B cell (primary cell): ENCODE measurements at places on chromosomes 4 and X.

GRCh38 chrX:45850775-45851433 lies 650.2 kb upstream of the DIPK2B start:
- DNase-seq, result peak; percentile 34
- H3K4me3 ChIP-seq, result peak overlapping the region; percentile 46
- H3K4me1 ChIP-seq, result peaks cover 12% of the 10 kb centered on the region
- no peaks in the 10 kb centered on the region for H3K36me3 ChIP-seq
- no peak overlapping the region for H3K27ac ChIP-seq
- H3K27me3 ChIP-seq, result peaks cover 3% of the 10 kb centered on the region

DNA sequence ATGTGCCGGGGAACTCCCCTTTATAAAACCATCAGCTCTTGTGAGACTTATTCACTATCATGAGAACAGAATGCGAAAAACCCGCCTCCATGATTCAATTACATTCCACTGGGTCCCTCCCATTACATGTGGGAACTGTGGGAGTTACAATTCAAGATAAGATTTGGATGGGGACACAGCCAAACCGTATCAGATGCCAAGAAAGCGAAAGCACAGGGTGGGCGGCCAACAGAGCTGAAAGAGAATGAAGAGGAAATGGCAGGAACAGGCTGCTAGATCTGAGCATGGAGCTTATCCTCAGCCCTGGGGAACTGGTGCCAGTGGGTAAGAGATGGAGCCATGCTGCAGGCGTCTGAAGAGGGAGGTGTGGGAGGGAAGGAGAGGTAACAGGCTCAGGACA lies 117.7 kb upstream of the PNPLA4 start:
- H3K27ac ChIP-seq, result no peak overlapping the region
- H3K4me3 ChIP-seq, result no peak overlapping the region
- H3K27me3 ChIP-seq, result no peaks in the 10 kb centered on the region
- H3K36me3 ChIP-seq, result no peaks in the 10 kb centered on the region
- H3K4me1 ChIP-seq, result no peaks in the 10 kb centered on the region
- DNase-seq, result no peak

DNA sequence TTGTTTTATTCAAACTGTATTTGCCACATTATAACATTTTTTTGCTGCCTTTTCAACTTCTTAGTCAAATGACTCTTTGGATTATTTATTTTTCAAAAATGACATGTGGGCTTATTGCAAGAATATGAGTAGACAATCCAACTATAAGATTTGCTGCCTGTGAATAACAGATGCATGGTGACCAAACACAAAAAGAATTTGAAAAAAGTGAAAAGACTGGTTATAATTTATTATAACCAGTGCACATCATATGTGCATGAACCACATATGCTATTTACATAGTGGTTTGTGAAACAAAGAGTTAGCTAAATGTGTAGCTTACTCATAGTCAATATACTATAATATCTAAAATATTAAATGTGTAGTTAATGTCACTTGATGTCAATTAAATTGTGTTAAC lies 2086.8 kb downstream of the ARAP2 start:
- H3K36me3 ChIP-seq, result no peaks in the 10 kb centered on the region
- no peak for DNase-seq
- H3K4me1 ChIP-seq, result no peaks in the 10 kb centered on the region
- no peak overlapping the region for H3K4me3 ChIP-seq
- no peaks in the 10 kb centered on the region for H3K27me3 ChIP-seq
- H3K27ac ChIP-seq, result no peak overlapping the region

GRCh38 chr4:78811034-78811433 lies 34.9 kb downstream of the BMP2K start:
- H3K27me3 ChIP-seq, result no peaks in the 10 kb centered on the region
- peaks cover 1% of the 10 kb centered on the region for H3K36me3 ChIP-seq
- H3K4me1 ChIP-seq, result peaks cover 12% of the 10 kb centered on the region
- H3K4me3 ChIP-seq, result no peak overlapping the region

- DNase-seq, result peak; percentile 40
- H3K36me3 ChIP-seq, result no peaks in the 10 kb centered on the region
- no peaks in the 10 kb centered on the region for H3K27me3 ChIP-seq
These were observed 15.7 kb downstream of the FHL1 start for GRCh38 chrX:136162827-136163570.

DNA sequence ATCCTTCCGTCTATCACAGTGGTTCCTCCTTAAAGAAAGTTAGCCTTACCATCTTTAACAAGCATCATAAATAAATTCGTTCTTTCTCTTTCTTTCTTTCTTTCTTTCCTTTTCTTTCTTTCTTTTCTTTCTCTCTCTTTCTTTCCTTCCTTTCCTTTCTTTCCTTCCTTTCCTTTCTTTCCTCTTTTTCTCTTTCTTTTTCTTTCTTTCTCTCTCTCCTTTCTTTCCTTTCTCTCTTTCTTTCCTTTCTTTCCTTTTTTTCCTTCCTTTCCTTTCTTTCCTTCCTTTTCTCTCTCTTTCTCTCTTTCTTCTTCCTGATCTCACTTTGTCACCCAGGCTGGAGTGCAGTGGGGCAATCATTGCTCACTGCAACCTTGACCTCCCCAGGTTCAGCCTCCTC lies 60.4 kb downstream of the ENPP6 start:
- no peak for DNase-seq
- no peak overlapping the region for H3K27ac ChIP-seq
- H3K4me1 ChIP-seq, result no peaks in the 10 kb centered on the region
- H3K27me3 ChIP-seq, result no peaks in the 10 kb centered on the region
- H3K4me3 ChIP-seq, result no peak overlapping the region

GRCh38 chrX:48579259-48579658 lies 5.0 kb downstream of the RBM3 start:
- DNase-seq, result no peak
- peaks cover 12% of the 10 kb centered on the region for H3K4me1 ChIP-seq
- H3K27me3 ChIP-seq, result no peaks in the 10 kb centered on the region

DNA sequence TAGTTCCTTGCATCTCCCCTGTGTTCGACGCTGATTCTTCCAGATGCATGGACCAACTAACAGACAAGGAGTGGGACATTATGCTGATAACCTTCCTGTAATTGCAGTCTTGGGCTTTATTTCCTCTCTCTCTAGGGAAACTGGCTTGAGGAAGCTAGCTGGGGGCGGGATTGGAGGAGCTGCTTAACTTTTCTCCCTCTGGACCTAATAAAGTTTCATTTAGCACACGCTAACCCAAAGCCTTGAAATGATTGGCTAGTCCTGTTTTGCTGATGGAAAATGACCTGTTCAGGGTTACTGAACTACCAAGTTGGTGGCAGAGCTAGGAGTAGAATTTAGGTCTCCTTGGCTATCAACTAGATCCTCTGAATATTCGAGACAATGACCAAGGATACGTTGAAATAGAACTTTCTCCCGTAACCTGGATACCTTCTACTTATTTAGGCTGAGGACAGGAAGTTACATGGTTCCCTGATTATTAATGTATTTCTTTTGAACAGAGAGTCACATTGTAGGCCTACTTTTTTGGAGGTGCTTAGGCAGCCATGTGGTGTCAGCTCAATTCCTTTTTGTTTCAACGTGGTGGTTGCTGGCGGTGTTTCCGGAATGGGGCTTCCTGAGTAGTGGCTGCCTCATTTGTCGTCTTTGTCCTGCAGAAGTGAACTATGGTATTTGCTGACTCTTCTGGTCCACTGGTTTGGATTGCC lies 2.0 kb downstream of the PGK1 start:
- peaks cover 33% of the 10 kb centered on the region for H3K4me1 ChIP-seq
- no peak for DNase-seq
- H3K36me3 ChIP-seq, result peaks cover 17% of the 10 kb centered on the region
- H3K27me3 ChIP-seq, result no peaks in the 10 kb centered on the region

DNA sequence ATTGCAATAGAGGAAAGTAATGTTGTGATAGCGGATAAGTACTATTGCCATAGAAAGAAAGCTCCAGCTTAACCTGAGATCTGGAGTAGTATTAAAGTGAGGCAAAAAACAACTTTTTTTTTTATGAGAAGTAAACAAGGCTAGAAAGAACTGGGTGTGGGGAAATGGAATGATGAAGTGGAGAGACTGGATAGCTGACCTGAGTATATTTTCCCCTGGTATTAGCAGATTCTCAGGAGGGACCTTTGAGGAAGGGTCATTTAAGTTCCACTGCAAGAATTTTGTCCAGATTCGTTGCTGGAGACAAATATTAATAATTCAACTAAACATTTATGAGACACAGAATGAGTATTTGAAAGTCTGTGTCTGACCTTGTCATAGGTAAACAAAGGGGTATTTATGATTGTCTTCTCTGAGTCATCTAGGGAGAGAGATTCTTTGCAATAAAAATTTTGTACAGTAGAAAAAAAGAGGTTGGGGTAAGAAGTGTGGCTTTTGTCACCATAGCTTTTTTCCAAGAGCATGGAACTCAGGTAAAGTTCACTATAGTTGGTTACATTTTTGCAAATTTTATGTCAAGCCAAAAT lies 2095.9 kb downstream of the ARAP2 start:
- H3K27ac ChIP-seq, result no peak overlapping the region
- no peaks in the 10 kb centered on the region for H3K36me3 ChIP-seq
- DNase-seq, result no peak

DNA sequence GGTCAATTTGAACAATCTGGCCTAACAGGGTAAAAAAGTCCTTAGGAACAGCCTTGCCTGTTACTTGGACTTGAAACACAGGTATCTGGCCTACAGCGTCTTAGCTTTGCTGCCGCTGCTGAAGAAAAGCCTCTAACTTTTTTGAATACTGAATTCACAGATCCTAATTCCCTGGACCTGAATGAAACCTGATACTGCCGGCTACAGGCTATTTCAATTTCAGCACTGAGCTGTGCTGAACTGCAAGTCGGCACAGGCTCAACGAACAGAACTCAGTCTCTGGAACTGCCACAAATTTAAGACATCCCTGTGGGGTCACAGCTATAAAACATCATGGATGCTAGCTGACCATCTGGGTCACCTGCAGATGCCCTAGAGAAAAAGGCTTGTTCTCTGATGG lies 7.2 kb downstream of the NR0B1 start:
- DNase-seq, result no peak
- H3K27me3 ChIP-seq, result no peaks in the 10 kb centered on the region
- H3K4me3 ChIP-seq, result no peak overlapping the region
- H3K36me3 ChIP-seq, result no peaks in the 10 kb centered on the region
- H3K4me1 ChIP-seq, result no peaks in the 10 kb centered on the region
- no peak overlapping the region for H3K27ac ChIP-seq

- H3K27me3 ChIP-seq, result no peaks in the 10 kb centered on the region
- no peaks in the 10 kb centered on the region for H3K36me3 ChIP-seq
- peaks cover 10% of the 10 kb centered on the region for H3K4me1 ChIP-seq
- H3K4me3 ChIP-seq, result no peak overlapping the region
- H3K27ac ChIP-seq, result no peak overlapping the region
These were observed 50.4 kb upstream of the CCDC160 start for GRCh38 chrX:134186362-134187121.

GRCh38 chr4:47219586-47219985 lies 188.2 kb downstream of the GABRB1 start:
- H3K27me3 ChIP-seq, result no peaks in the 10 kb centered on the region
- no peak overlapping the region for H3K4me3 ChIP-seq
- no peaks in the 10 kb centered on the region for H3K36me3 ChIP-seq
- DNase-seq, result no peak

DNA sequence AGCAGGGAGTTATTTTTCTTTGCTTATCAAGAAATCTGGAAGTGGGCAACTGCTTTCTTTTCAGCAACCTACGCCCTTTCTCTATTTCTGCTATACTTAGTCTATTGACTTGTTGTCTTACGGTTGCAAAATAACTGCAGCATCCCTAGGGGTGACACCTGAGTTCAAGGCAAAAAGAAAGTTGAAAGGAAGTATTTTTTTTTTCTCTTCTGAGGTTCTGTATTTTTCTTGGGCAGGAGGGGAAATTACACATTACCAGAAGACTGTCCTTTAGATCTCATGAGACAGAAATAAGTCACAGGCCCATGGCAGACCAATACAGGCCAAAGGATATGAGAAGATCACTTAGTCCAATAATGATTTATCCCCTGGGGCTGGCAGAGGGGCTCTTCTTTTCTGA lies 204.7 kb upstream of the CASK start:
- H3K4me3 ChIP-seq, result no peak overlapping the region
- no peaks in the 10 kb centered on the region for H3K27me3 ChIP-seq
- H3K4me1 ChIP-seq, result peaks cover 30% of the 10 kb centered on the region
- peak overlapping the region; percentile 24 for H3K27ac ChIP-seq
- DNase-seq, result peak; percentile 4
